Stimulated activated CD4-positive, alpha-beta T cell treated with anti-CD3 and anti-CD28 coated beads, TNF-alpha, amount 100 ng/mL, for 4 hours (primary cell): ENCODE measurements at places on chromosomes 7 and 10.

DNA sequence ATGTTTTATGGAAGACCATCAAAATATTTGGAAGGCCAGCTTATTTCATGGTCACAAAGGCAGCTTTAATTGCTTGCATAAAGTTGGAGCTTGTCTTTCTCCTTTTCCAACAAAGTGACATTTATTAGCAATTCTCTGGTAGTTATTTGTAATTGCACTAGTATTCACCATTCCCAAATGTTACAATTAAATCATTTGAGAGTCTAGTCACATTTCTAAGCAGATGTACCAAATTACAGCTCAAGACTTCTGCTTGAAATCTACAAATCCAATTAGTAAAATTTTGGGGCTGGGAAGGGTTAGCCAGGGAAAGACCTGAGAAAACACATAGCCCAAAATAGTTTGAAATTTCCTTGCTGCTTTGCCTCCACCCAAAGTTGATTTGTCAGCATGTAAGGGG lies 376.1 kb upstream of the LRGUK start:
- no peak for DNase-seq

GRCh38 chr7:128247108-128247507 lies 6.0 kb downstream of the LEP start:
- no peak for DNase-seq

GRCh38 chr7:142854372-142855113 lies at the start of gene EPHB6:
TSS of gene EPHB6 (plus strand) at chr7:142855076. CDS start at chr7:142863228, 8,152 bp downstream.
- peak; percentile 17 for DNase-seq

- DNase-seq, result no peak
Observed at GRCh38 chr7:145105561-145105960, 269.7 kb upstream of the TPK1 start.

- peak; percentile 46 for DNase-seq
Observed at GRCh38 chr10:103350517-103351260, at the start of gene PCGF6. TSS of gene PCGF6 (minus strand) at chr10:103351140. CDS start at chr10:103351066, 74 bp downstream.

GRCh38 chr7:50391386-50391785 lies 58.8 kb downstream of the FIGNL1 start:
- no peak for DNase-seq

DNA sequence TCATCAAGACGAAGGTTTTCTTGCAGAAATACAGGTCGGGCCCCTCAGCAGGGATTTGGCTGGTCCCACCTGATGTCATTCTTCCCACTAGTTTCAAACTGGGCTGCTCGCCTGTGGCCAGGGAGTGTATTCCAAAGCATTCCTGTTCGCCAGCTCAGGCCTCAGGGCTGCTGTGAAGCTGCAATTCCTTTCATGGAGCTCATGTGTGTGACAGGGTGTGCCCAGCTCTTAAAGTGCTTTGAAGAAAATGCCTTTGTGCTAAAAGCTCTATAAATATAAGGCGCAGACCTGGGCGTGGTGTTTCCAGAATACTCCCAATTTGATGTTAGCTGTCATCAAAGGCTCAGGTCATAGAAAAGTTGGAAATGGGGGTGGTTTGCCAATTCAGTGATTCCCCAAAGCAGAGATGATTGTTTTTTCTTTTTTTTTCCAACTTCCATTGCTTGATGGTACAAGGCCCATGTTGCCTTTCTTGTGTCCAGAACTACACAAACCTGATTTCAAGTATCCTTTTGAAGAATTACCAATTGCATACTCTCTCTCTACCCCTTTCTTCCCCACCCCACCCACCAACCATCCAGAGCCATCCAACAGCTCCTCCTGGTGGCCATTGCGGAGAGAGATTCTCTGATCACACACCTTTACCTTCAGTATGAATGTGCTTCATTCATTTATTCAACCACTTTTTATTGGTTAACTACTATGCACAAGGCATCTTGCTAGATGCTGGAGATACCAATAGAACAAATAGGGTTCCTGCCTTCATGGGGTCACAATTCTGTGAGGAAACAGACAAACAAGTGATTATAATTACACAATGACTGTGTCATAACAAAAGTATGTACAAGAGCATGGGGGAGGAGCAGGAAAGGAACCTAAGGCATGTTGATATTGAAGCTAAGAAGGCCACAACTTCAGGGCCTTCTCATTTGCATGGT lies 297.3 kb upstream of the LYZL1 start:
- DNase-seq, result no peak

DNA sequence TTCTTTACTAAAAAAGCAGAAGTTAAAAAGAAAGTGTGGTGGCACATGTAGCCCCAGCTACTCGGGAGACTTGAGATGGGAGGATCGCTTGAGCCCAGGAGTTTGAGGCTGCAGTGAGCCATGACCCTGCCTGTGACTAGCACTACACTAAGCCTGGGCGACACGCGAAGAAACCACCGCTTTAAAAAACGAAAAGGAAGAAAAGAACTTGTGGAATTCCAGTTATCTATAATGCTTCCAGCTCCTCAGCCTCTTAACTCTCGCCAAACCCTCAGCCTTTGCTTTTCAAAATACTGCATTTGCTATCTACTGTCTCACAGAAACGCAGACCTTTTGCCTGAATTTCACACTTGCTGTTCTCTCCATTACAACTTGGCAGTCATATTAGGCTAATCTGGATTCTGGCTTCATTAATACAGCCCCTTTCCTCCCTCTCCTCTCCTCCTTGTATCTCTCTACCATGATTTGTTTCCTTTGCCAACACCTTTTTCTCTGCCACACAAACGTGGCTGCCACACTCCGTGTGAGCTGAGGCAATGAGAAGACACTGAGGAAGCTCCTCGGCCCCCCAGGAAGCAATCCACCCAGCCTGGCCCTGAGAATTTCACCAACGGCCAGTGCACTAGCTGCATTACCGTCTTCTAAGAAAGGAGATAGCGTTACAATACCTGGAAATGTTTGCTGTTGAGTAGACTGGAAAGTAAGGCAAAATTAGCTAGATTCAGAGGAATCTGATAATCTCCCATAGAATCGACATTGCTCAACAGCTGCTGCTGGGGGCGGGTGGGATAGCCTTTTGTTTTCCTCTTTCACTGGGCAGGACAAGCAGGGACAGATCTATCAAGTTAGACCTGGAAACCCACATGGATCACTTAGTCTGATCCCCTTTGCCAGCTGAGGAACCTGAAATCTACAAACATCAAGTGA lies 37.2 kb downstream of the CALML5 start:
- no peak for DNase-seq

- no peak for DNase-seq
Observed at GRCh38 chr7:106501605-106502580, 159.1 kb downstream of the CCDC71L start.

GRCh38 chr10:35347121-35347562 lies 10.8 kb downstream of the CCNY start:
- no peak for DNase-seq

GRCh38 chr10:112132435-112132834 lies 51.1 kb downstream of the GPAM start:
- no peak for DNase-seq

- DNase-seq, result no peak
Observed at GRCh38 chr10:99062591-99062990, 173.1 kb downstream of the HPSE2 start.

GRCh38 chr7:139358541-139359365 lies 941 bp upstream of the LUC7L2 start:
- DNase-seq, result no peak

DNA sequence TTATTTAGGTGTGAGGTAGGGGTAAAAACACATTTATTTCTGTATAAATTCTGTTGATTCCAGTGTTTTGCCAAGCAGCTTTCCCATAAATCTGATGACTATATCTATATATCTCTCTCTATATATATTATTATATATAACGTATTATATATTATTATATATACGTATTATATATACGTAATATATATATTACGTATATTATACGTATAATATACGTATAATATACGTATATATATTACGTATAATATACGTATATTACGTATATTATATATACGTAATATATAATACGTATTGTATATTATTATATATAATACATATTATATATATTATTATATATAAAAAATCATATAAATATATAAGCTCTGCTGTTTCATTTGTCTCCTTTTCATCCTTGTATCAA lies 163.5 kb downstream of the GPR158 start:
- DNase-seq, result no peak

DNA sequence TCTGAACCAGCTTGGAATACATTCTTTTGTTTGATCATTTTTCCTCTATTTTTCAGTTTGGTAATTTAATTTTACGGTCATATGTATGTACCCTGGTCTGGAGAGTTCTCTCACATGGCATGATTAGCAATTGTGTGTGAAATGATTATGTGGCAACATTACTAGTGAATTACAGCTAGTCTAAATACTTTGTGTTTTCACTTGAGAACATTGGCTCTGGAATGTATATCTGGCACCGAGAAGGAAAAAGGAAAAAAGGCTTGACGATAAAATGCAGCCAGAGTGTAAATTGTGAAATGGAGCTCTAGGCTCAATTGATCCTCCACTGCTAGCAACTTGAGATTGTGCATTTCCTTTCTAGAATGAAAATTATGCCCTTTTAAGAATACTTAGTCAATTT lies 397.2 kb downstream of the EXOC4 start:
- no peak for DNase-seq

DNA sequence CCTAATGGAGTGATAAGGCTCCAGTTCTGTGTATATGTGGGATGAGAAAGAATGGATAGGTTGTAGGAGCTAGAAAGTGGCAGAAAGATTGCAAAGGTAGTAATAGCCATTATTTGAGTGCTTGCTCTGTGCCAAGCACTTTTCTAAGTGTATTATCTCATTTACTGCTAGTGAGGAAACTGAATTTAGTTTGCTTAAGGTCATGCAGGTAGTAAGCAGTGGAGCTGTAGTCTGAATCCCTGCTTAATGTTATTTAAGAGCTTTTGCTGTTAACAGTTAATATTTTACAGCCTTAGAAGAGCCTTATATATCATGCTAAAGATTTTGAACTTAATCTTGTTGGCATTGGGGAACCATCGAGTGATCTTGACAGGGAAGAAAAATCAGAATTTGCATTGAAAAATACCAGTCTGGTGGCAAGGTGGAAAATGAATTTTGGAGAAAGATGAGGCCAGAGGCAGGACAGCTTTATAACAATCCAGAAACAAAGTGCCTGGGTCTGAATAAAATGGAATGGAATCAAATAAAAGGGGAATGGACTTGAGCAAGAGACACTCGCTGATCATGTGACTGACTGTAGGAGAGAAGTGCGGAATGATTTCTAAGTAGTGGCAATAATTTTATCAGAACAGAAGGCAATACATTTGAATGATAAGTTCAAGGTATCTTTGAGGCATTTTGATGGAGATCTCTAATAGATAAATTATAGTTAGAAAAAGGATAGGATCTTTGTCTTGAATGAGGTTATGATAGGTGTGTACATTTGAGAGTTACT lies 15.2 kb downstream of the CAPZA2 start:
- DNase-seq, result no peak

GRCh38 chr7:73341877-73342276 lies 13.9 kb downstream of the FKBP6 start:
- no peak for DNase-seq

DNA sequence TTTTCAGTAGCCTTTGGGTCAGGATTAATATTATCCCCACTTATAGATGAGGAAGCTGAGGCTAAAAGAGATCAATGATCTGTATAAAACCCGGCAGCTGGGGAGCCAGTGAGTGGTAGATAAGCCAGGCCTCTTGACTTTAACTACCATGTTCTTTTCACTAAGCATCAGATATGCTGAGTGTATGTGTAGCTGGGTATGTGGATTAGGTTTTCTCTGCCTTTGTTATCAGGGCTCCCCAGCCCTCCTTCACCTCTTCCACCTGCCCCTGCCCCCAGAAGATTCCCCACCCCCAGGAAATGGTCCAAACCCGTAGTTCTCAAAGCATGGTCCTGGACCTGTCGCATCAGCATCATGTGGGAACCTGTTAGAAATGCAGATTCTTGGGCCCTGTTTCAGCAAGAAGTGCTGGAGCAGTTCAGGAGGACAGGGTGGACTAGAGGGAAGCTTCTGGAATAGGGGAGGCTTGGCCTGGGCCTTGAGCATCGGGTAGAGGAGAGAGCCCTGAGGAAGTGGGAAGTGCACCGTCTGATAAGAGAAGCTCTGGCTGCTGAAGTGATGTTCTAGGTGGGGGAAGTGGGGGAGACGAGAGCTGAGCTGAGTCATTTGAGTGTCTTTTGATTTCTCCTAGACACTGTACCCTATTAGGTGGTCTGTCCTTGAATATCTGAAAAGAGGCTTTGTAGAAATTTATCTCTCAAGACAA lies 101.3 kb downstream of the HIF1AN start:
- no peak for DNase-seq

DNA sequence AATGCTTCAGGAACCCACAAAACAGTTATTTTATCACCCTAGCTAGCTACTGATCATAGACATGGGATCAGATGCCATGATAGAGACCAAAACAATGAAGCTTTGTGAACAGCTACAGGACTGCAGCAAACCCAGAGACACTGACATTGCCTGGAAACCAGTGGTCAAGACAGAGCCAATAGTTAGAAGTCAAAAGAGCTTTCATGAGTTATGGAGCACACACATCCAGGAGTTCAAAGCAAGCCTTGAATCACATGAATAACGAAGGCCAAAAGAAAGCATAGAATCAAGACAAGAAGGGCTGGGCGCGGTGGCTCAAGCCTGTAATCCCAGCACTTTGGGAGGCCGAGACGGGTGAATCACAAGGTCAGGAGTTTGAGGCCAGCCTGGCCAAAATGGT lies 34.5 kb upstream of the GSAP start:
- no peak for DNase-seq

DNA sequence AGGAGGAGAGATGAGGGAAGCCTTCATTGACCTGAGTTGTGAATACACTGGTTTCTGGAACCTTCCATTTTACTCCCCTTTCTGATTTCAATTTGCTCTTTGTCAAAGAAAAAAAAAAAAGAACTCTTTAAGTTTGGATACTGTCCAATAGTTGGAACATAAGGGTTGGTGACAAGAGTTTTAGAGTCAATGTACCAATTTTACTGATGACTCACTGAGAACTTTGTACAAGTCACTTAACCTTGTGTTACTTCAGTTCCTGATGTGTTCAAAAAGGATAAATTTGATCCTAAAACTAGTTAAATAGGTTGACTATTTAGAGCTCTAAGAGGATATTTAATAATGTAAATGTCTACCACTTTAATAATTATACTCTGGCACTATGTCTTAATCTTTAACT lies 4.1 kb upstream of the CDK14 start:
- no peak for DNase-seq

DNA sequence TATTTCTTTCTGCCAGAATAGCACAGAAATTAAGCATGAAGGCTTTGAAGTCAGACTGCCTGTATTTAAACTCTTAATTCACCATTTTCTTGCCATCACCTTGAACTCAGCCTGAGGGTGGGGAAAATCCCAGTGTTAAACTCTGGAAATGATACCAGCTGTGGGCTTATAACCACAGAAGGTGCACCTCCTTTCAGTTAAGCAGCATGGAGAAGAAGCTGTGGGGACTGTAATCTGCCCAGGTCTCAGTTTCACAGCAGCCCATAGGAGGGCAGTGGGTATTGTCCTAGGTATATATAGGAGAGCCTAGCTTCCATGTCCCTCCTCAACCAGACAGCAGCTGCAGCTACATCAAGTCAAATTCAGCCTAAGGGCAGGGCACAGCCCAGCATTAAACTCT lies 241.6 kb downstream of the HPSE2 start:
- DNase-seq, result no peak
